Stimulated activated CD4-positive, alpha-beta T cell treated with anti-CD3 and anti-CD28 coated beads, Interleukin-15, amount 100 ng/mL, for 1 hour (primary cell): ENCODE measurements at places on chromosomes 3 and 15.

GRCh38 chr3:18660059-18660458 lies 234.9 kb upstream of the SATB1 start:
- DNase-seq = no peak

GRCh38 chr3:101495552-101495951 lies 17.5 kb downstream of the SENP7 start:
- no peak for DNase-seq

DNA sequence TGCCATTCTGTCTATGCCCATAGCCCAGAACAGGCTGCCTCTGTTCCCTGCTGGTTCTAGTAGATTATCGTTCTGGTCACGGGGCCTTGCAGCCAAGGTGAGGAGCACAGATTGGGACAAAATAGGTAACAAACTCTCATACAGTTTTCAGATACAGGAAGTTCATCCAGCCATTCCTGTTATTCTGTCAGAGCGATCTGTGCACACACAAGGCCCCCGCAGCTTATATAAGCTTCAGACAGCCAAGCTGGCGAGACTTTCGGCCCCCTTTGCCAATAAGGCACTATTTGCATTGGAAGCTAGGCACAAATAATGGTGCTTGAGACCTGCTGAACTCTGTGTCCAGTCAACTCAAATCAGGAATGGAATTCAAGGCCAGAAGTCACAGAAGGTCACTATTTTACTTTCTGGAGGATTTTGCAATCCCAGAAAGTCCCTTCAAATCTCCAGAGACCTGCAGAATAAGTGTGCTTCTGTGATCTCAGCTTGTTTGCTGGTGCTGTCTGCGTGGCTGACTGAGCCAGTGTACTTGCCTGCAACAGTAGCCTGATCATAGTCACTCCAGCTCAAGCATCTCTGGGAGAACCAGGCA lies 69.4 kb downstream of the BFSP2 start:
- DNase-seq = no peak

- DNase-seq = no peak
Observed at GRCh38 chr3:12972781-12973702, 100.2 kb downstream of the IQSEC1 start.

GRCh38 chr3:12046406-12046805 lies 42.2 kb downstream of the SYN2 start:
- DNase-seq = no peak

DNA sequence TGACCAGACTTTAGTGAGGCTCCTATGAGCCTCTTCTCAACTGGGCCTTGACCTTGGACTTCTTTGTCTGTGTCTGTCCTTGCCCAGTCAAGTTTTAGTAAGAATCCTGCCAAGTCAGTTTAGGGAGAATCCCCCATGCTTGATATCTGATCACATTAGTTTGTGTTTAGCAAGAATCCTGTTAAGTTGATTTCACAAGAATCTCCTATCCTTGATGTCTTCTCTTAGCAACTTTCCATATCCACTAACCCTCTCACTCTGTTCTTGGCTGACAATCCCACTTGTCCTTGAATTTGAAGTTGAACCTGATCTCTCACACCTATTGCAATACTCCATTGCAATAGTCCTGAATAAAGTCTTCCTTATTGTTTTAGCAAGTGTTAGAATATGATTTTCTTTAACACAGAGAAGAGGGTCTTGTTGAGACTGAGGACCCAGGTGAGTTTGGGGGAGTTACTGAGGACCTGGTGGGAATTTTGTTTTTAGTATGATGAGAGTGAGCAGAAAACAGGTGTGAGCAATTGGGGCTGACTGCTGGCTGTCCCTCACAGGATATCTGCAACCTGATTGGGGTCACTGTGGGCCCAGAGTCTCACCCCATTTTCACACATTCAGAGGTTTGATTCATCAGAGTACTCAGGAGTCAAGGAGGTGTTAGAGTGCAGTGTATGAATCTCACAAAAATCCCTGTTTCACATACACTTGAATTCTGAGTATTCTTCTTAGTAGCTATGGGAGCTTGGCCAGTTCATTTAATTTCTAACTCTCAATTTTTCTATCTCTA lies 39.9 kb upstream of the TNFAIP8L3 start:
- DNase-seq = no peak

DNA sequence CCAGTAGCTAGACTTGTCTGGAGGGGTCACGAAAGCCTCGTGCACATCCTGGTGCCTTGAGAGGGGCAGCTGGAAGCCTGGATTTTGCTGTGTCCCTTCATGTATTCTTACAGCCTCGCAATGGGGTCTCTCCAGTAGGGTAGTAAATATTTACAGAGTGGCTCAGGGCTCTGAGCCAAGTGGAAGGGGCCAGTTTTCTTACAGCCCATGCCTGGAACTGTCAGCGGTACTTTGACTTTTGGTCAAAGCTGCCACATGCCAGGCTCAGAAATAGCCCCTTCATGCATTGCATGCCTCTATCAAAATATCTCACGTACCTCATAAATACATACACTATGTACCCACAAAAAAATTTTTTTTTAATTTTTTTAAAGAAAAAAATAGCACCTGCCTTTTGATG lies 119.2 kb downstream of the OSBPL10 start:
- no peak for DNase-seq

- DNase-seq = no peak
Observed at GRCh38 chr3:182375916-182376315, 417.4 kb upstream of the ATP11B start.

- no peak for DNase-seq
Observed at GRCh38 chr3:188901126-188901525, 270.6 kb upstream of the TPRG1 start.

GRCh38 chr3:45748068-45748467 lies 48.3 kb downstream of the SLC6A20 start:
- no peak for DNase-seq

GRCh38 chr3:54033761-54034160 lies 88.6 kb upstream of the CACNA2D3 start:
- DNase-seq = no peak

DNA sequence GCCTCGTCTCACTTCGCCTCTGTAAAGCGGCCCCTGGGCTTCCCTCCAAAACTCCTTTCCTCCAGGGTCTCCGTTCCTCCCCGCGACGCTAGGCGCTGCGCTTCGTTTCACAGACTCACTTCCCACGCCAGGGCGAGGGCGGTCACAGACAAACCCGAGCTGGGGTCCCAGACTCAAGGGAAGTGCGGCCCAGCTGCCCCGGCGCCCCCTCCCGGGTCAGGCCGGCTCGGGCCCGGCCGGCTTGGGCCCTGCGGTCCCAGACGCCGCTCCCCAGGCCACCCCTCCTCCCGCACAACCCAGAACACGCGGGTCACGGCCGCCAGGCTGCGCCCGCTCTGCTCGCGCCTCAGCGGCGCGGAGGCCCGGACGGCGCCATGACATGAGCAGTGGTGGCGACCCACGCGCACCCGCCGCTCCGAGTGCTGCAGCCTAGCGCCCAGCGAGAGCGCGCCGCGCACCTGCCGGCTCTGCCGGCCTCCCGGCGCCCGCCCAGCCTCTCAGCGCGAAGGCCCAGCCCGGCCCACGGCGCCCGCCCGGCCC lies 547 bp downstream of the NUP210 start:
- DNase-seq = peak; percentile 38

- DNase-seq = no peak
Observed at GRCh38 chr3:124178531-124178930, 186.6 kb upstream of the ROPN1 start.

- no peak for DNase-seq
Observed at GRCh38 chr15:58537033-58537432, 105.2 kb downstream of the LIPC start.

DNA sequence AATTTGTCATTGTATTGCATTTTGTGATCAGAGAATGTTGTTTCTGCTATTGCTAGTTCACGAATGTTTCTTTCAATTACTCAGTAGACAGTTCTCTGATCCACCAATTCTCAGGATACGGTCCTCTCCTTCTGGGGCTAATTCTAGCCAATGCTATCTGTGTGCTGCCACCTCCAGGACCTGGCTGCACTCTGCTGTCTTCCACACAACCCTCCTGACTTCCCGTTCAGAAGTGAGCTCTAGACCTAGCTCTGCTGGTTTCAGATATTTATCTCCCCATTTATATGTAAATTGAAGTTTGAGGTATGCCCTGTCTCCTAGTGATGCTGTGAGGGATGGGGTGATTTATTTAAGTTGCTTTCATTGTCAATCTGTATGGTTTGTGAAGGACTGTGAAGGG lies 21.7 kb upstream of the UBL7 start:
- DNase-seq = no peak

- DNase-seq = no peak
Observed at GRCh38 chr3:151479452-151479851, 18.6 kb upstream of the IGSF10 start.

DNA sequence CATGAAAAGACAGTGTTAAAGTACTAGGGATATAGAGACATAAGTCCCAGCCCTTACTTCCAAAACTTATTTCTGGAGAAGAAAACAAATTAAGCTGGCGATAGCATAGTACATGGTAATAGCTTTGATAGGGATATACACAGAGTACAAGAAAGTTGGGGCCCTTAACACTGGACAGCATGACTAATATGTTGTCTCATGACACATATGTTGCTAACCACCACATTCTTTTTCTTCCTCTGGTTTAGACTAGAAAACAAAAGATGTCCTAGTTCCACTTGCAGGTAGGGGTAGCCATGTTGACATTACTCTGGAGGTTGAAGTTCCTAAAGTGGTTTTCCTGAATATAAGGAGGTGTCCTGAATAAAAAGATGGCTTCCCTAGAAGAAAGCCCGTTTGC lies 75.3 kb downstream of the RFX7 start:
- DNase-seq = no peak

DNA sequence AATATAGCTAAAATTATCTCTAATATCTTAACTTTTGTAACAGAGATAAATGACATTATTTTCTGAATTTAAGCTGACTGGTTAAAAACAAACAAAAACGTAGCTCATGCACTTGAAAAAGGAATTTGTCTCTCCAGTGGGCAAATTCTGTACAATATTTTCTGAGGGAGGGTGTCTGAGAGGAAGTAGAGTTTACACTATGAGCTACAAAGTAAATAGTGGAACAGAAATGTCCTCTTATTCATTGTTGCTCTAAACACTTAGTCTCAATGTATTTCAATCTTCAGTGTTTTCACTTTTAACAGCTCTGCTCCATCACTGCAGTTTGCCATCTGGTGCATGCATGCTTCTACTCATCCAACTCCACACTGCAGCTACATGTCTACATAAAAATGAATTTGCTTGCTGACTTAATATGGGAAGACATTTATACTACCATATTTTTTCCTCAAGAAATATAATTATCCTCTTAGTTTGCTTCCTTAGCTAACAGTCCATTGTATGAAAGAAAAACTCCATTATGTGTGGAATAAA lies 817.4 kb upstream of the LMCD1 start:
- no peak for DNase-seq

DNA sequence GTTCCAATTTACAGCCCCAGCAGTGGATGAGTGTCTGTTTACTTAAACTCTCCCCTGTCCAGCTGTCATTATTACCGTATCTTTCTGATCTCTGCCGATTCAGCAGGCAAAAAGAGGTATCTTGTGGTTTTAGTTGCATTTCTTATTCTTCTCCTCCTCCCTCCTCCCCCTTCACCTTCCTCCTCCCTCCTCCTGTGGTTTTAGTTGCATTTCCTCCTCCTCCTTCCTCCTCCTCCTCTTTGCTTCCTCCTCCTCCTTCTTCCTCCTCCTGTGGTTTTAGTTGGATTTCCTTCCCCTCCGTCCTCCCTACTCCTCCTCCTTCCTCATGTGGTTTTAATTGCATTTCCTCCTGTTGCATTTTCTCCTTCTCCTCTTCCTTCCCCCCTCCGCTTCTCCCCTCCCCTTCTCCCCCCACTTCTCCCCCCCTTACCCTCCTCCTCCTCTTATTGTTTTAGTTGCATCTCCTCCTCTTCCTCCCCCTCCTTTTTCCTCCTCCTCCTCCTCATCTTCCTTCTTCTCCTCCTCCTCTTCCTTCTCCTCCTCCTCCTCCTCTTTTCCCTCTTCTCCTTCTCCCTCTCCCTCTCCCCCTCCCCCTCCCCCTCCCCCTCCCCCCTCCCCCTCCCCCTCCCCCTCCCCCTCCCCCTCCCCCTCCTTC lies 25.3 kb upstream of the VPS33B start:
- DNase-seq = no peak

- DNase-seq = no peak
Observed at GRCh38 chr3:85316252-85316651, 357.5 kb downstream of the CADM2 start.

DNA sequence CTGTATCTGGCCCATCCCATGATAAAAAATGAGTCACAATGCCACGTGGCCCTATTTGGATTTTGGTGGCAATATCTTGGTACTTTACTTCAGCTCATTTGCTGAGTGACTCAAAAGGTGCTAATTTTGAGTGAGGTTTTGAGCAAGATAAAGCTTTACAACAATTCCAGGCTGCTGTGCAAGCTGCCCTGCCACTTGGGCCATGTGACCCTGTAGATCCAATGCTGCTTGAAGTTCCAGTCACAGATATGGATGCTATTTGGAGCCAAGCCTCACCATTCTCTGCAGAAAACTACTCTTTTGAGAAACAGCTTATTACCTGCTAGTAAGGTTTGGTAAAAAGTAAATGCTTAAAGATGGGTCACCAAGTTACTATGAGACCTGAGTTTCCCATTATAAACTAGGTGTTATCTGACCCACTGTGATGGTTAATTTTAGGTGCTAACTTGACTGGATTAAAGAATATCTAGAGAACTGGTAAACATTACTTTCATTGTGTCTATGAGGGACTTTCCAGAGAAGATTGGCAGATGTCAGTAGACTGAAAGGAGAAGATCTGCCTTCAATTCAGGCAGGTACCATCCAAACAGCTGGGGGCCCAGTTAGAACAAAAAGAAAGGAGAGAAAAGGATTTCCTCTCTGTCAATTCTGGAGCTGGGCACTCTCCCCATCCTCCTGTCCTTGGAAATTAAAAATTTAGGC lies 1083.9 kb downstream of the DIPK2A start:
- DNase-seq = no peak

GRCh38 chr3:190826018-190826417 lies 36.5 kb downstream of the GMNC start:
- DNase-seq = no peak

GRCh38 chr3:29183346-29184087 lies 97.4 kb upstream of the RBMS3 start:
- no peak for DNase-seq

- DNase-seq = no peak
Observed at GRCh38 chr3:58013973-58014649, 5.9 kb downstream of the FLNB start.
